Testis (tissue), 5 donors: ENCODE measurements at places on chromosomes 2 and 18. TPM values are rescaled to one million over a fixed set of nuclear protein-coding genes. Genes with fewer than 3 reads are reported as not detected.

GRCh38 chr18:68679528-68679927 lies 35.4 kb downstream of the TMX3 start:
- H3K36me3 ChIP-seq = no peaks in the 10 kb centered on the region
- no peak overlapping the region for H3K4me3 ChIP-seq
- no peaks in the 10 kb centered on the region for H3K27me3 ChIP-seq

GRCh38 chr2:128595763-128596395 lies 277.2 kb upstream of the HS6ST1 start:
- H3K4me1 ChIP-seq = peaks cover 21% of the 10 kb centered on the region
- H3K27me3 ChIP-seq = no peaks in the 10 kb centered on the region
- peak; percentile 11 for DNase-seq
- H3K36me3 ChIP-seq = no peaks in the 10 kb centered on the region

Gene COL4A4
- 3.0 TPM for total RNA-seq

- no peaks in the 10 kb centered on the region for H3K4me1 ChIP-seq
- H3K4me3 ChIP-seq = no peak overlapping the region
- no peak overlapping the region for H3K27ac ChIP-seq
- H3K27me3 ChIP-seq = no peaks in the 10 kb centered on the region
Observed at GRCh38 chr2:72619626-72620025, 206.2 kb downstream of the EXOC6B start.

Gene ANTXR1
- total RNA-seq = 16.6 TPM

GRCh38 chr2:88874063-88874657 lies 182.7 kb downstream of the RPIA start:
- H3K4me1 ChIP-seq = no peaks in the 10 kb centered on the region
- no peak overlapping the region for H3K4me3 ChIP-seq
- H3K27ac ChIP-seq = no peak overlapping the region
- DNase-seq = peak; percentile 65
